ENCODE measurements at places on chromosomes 7 and 10.

- DNase-seq, result no peak
These were observed 74.8 kb downstream of the LCOR start for GRCh38 chr10:96906864-96907263.

DNA sequence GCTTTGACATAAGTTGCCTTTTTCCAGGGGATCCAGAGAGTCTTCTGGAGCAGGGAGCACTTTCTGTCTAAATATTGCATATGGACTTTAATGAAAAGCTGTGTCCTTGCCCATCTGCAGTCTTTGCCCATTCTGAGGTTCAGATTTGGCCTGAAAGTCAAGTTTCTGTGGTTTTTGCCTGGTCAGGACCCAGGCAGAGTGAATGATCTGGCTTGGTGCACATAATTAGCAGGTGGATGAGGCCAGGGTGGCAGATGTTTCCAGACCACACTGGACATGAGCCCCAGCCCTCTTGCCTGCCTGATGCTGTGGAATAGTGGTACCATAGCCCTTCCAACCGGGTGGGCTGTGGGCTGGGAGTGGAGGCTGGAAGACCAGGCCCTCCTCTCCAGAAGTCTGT, 11.0 kb downstream of the HECW1 start:
- DNase-seq, result no peak

- no peak for DNase-seq
These were observed 46.3 kb downstream of the PLEKHA8 start for GRCh38 chr7:30074422-30075030.

DNA sequence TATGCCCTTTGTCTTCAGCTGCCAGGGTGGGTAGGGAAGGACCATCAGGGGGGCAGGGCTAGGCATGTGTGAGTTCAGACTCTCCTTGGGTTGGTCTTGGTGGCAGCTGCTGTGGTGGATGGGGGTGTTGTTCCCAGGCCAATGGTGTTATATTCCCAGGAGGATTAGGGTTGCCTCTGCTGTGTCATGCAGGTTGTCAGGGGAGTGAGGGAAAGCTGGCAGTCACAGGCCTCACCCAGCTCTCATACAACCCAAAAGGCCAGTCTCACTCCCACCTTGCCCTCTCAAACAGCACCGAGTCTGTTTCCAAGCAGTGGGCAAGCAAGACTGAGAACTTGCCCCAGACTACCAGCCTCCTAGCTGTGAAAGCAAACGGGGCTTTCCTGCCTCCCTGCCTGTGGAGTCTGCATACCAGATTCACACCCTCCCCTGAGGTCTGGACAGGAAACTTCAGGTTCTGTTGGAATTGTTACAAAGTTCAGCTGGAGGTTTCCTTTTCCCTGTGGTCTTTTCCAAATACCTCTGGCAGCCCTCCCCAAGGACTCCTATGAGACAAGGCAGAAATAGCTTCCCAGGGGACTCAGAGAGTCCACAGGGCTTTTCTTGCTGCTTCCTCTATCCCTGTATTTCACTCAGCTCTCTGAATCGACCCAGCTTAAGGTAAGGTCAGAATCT, 1.4 kb downstream of the HYAL4 start:
- DNase-seq, result no peak

GRCh38 chr10:48284811-48285210, 10.3 kb upstream of the FRMPD2 start:
- no peak for DNase-seq

- peak; percentile 50 for DNase-seq
These were observed 32.8 kb downstream of the NOD1 start for GRCh38 chr7:30445770-30446169.

- DNase-seq, result no peak
These were observed 135.9 kb downstream of the TAX1BP1 start for GRCh38 chr7:27875832-27876231.

DNA sequence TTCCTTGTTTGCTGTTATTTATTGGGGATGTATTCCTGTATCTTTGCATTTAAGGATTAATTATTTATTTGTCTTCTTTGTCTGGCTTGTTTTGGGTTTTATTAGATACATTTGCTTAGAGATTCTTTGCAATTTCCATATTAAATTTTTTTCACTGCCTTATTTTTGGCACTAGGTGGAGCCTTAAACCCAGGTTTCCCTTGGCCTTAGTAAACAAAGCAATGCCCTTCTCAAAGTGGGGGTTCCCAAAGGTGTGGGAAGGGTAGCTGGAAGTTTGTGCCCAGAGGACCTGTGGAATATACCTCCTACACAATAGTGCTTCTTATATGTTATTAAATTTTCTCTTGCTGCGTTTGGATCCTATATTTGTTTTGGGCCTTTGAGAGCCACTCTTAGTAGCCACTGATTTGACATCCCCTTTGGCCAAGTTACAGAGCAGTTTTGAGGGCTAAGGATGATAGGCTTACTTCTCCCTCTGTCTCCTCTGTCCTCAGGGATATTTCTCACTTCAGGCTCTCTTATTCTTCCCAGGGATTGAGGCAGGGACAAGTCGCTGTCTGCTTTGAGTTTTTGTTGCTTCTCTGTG, 162.3 kb downstream of the ITGB1 start:
- DNase-seq, result no peak

- DNase-seq, result no peak
These were observed 88.4 kb upstream of the STEAP1B start for GRCh38 chr7:22588351-22588750.

DNA sequence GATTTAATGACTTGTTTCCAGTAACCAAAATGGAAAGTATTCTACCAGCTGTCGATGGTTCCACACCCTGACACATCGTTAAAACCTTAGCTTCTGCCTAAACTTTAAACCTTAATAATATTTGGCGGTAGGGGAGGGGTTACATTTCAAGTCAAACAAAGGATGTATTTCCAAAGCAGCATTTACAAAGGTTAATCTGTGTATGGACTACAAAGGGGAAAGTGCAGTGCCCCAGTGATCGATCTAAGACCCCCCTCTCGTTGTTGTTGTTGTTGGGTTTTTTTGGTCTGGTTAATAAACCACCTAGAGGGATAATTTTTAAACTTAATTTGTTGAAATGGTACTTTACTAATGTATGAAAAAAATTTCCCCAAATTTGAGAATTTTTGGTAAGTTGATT, 1.1 kb upstream of the STEAP2 start:
- DNase-seq, result no peak

DNA sequence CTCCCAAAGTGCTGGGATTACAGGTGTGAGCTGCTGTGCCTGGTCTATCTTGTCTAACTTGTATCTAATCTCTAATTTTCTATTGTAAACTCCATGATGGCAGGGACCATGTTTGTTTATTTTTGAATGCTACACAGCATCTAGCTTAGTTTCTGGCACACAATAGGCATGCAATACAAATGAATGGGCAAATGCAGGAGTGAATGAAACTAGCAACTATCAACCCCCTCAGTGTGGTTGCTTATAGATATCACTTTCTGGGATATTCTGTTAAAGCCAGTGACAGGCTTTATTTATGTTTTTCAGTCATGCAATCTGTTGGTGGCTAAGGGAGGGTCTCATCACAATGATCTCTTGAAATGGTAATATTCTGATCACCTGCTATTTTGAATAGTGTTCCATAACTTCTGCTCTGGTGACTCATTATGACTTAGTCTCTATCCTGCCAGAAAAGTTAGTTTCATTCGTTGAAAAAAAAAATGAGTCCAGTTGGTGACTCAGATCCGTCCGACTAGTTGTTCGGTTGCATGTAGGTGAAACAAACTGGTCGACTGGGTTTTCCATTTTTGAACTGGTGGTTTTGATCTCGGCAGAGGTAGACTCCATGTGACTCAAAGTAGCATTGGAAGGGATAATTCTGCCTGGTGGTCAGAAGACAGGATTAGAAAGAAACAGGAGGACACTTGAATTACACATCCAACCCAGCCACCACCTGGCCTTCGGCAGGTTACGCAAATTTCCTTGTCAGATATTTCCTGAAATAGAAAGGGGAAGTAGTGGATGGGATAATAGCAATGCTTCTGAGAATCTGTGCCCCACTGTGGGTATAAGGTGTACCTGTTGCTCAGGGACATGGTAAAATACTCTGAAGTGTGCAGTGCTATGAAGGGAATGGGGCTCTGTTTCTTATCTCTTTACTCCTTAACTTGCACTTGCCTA, 76.8 kb downstream of the GATA3 start:
- DNase-seq, result no peak

DNA sequence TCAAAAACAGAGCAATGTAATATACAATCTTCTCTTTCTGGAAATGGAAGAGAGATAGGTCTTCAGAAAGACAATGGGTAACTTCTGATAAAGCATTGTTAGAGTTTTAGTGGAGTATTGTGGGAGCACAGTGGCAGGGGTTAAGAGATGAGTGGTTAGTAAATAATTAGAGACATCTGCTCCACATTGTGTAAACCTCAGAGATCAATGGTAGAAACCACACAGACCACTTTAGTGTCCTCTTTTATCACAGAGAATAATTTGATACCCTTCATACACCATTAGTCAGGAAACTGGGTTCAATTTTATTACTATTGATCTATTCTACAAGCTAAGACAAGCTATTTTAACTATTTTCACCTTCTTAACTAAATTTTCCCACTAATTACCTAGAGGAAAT, 35.9 kb upstream of the MAGI2 start:
- no peak for DNase-seq

GRCh38 chr10:80260295-80261243, 28.9 kb downstream of the MAT1A start:
- DNase-seq, result no peak

GRCh38 chr10:74238516-74238915, 87.5 kb downstream of the ADK start:
- no peak for DNase-seq

- no peak for DNase-seq
These were observed 52.0 kb downstream of the JCAD start for GRCh38 chr10:30007406-30007805.

DNA sequence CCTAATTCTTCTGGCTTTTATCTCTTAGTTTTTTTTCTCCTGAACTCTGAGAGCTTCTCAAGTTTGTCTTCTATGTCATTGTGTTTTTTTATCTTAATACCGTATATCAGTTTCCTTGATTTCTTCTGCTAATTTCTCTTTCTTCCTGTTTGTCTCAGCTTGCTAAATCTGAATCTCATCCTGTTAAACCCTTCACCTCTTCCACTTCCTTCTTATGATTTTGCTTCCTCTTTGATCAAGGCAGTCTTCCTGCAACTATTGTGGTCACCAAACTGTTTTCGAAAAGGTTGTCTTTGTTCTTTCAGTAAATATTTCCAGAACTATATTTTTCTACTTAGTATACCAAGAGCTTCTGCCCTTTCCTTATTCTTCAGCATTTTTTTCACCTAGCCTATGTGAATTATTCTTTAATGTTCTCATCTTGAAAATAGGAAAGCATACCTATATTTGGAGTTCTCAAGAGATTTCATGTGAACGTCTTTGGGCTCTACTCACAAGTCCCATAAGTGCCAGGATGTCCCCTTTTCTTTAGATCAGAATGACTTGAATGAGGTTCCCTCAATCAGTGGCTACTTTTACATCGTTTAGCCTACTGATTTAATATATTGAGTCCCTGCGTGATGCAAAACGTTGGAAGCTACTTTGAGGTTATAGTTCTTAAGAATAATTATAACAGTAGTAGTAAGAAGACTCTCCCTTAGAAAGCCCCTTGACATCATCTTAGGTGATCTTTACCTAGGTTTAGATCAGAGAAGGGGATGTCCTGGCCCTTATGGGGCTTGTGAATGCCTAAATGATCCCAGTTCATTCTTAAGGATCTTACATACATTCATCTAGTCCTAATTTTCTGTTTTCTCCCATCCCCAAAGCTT, 415.4 kb upstream of the AUTS2 start:
- DNase-seq, result no peak

GRCh38 chr10:117745301-117745700, 202.8 kb downstream of the EMX2 start:
- DNase-seq, result no peak

- no peak for DNase-seq
These were observed 39.0 kb upstream of the EMX2 start for GRCh38 chr10:117503244-117504205.

- DNase-seq, result no peak
These were observed 87.5 kb downstream of the PPP1R3C start for GRCh38 chr10:91545384-91545783.

GRCh38 chr7:142401951-142402350, 144.1 kb upstream of the PRSS58 start:
- no peak for DNase-seq

DNA sequence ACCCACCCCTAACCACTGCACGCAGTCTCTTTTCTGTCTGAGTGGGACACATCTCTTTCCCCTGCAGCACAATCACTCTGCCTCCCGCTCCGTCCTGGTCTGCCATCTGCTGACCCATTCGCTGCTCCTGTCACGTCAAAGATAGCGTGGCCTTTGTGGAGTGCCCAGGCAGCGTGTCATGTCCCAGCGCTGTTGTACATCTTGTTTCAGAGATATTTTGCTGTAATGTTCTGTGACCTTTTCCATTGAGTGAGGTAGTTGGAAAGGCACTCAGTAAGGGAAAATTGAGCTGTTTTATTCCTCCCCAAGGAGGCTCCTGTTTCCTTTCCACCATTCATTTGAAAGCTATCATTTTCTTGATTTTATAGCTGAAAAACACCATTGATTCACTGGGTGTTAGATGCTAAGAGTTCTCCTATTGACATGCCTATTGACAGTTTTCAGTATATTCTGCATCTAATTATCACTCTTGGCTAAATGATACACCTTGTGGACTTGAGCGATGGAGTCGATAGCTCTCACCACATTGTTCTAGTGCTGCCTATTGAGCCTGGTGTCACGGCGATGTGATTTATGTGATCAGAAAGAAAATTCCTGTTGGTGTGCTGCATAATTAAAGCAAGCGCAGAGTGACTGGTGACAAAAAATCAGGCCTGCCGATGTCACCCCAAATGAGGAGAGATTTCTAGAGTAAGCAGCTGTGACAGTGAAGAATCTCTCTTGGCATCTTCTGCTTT, 372.6 kb downstream of the LRMDA start:
- DNase-seq, result no peak

DNA sequence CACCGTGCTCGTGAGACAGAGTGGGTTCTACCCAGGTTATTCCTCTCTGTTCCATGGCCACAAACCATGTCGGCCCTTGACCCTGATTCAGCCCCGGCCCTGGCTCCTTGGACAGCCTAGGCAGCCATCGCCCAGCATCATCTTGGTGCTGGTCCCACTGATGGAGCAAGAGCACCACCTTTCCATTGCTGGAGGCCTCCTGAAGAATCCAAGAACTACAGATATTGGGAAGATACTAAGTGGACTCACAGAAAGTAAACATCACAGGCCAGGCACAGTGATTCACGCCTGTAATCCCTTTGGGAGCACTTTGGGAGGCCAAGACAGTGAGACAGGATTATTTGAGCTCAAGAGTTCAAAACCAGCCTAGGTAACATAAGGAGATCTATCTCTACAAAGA, 125.1 kb downstream of the NT5C2 start:
- DNase-seq, result no peak

DNA sequence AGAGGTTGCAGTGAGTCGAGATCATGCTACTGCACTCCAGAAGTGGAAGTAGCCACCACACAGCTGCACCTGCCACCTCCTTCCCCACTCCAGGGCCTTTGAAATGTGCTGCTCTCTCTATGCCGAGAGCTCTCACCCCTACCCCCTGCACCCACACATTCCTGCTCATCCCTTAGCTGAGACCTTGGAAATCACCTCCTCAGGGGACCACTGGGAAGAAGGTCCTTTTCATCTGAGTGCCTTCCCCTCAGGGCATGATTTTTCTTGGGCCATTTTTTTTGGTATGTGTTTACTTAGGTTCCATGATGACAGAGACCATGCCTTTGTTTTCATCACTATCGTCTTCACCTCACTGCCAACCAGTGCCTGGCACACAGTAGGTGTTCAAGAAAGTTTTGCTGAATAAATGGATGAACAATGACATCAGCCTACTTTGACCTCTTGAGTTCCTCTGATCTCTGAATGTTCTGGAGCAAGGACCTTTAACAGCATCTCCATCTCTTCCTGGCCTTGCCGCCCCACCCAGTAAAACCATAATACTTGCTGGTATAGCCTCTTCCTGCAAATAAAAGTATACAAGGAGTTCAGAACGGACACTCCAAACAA, 166.6 kb upstream of the KLF14 start:
- DNase-seq, result no peak
